ENCODE measurements at places on chromosomes 5 and 9.

- peak; percentile 68 for DNase-seq
Measured at GRCh38 chr9:8338767-8339510, 539.4 kb upstream of the DMAC1 start.

GRCh38 chr5:66639037-66639436 is 42.8 kb downstream of the MAST4 start:
- DNase-seq, result no peak

GRCh38 chr9:103037508-103038477 is 42.7 kb downstream of the CYLC2 start:
- no peak for DNase-seq

DNA sequence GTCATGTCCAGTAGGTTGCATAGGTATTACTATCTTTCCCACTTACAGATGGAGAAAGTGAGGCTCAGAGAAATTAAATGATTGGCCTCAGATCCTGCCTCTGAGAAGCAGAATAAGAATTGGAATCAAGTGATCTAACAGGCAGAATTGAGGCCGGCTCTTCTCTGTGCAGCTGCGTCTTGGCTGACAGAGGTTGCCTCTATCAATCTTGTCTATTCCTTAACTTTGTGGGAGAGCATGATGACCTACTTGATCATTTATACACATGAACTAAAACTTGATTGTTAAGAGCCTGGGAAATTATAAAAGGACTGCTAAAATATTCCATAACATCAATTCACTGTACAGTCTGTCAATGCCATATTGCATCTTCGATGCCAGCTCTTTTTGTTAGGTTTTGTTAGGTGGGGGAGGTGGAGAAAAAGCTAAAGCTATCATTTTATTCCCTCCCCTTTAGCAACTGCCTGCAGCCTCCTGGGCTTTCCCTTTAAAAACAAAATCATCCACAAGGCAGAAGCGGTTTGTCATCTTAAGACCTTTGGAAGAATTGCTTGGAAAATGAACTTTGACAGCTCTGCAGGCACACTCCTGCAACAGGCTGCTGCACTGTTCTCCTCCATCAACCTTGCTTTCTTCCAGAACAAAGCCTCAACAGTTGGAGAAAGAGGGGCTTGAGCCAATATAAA is 247.4 kb downstream of the SMARCA2 start:
- DNase-seq, result no peak

DNA sequence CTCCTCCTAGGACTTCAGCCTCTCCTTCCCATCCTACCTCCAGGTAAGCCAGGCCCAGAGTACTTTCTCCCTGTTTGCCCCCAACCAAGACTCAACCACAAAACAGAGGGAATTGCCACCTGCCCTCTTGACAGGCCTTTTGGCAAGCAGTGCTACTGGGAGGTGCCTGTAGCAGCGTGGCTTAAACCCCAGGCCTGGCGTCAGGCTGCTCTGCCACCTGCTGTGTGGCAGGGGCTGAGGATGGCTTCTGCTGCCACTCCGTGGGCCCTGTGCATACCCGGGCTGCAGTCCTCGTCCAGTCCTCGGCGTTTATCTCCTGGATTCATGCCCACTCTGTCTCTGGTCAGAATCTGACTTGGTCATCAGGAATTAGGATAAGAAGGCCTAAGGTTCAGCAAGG is 163.1 kb downstream of the PAX5 start:
- no peak for DNase-seq

- no peak for DNase-seq
Measured at GRCh38 chr5:57828221-57828620, 345.6 kb upstream of the ACTBL2 start.

DNA sequence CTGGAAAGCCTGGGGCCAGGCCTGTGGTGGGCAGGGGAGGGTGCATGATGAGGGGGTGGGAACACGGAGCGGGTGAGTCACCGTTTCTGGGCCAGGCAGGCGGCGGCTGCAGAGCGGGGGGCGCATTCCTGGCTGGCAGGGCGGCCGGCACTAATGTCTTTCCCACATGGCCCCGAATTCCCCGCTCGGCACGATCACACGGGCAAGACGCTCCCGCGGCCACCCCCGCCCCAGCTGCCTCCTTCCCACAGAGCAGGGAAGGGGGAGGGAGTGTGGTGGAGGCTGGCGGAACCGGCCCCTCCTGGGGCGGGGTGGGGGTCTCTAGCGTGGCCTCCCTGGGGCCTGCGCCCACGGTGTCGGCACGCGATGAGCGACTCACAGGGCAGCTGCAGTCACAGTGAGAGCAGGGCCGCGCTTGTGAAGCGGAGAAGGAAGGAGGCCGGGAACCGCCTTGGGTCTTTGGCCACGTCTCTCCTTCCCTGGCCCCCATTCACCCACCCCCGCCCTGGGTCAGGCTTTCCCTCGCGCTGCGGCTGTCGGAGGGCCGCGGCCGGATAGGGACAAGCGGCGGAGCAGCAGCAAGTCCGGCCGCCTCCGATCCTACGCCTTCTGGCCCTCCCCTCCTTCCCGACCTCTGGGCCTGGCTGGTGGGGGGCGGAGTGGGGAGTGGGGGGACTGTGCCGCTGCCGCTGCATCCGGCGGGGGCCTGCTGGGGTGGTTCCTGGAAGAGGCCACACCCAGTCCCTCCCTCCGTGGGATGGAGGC is 48.9 kb downstream of the CXXC5 start:
- peak; percentile 62 for DNase-seq

GRCh38 chr9:4862506-4863250 is 69.9 kb downstream of the RCL1 start:
- no peak for DNase-seq

DNA sequence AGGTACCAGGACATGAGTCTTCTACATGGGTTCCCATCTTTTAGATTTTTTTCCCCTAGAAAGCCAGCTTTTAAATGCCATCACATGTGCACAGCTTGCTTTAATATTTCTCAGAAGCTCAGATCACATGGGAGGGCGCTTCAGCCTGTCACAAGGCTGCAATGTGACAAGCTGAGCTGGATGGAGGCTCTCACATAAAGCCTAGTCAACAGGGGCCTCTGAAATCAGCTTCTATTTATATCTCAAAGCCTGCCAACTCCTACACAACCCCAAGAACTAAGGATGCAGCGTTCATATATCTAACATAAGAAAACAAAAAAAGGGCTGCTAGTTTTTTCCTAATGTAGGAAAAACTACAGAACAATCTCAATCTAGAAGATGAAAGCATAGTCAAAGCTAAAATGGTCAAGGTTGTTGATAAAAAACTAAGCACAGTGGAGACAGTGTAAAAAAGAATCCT is 2.3 kb downstream of the ZFAND5 start:
- DNase-seq, result no peak

DNA sequence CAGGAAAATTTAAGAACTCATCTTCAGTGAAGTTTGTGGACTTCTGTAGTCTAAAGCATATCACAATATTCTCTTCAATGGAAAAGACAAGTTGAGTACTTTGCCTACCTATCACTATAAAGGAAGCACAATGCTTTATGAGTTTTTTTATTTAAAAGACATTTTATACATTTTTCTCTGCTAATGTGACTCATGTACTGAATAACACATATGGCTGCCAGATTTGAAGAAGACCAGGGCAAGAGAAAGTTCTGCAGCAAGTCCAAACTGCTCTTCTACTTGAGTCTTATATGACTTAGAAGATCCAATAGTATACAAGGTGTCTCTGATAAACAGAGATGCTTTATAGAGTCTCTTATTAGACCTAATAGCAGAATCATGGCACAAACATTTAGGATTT is 978.4 kb downstream of the TLE4 start:
- no peak for DNase-seq

DNA sequence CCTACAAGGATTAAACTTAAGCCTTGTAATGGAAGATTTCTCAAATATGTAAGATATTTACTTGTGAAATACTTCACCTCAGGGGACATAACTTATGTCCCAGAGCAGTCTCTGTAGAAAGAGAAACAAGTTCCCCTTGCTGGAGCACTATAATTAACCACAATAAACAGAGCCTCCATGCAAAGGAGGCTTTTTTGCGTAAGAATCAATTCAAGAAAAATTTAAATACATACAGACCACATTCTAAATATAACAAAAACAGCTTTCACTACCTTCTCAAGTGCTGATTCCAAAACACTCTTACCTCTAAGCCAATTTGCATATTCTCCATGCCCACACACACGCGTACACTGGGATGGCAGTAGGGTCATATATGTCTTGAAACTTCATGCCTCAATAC is 30.7 kb upstream of the CCNB1 start:
- no peak for DNase-seq

- DNase-seq, result no peak
Measured at GRCh38 chr9:131220485-131220884, 55.8 kb downstream of the FAM78A start.
